ENCODE measurements at places on chromosomes 6 and 20. TPM values are rescaled to one million over a fixed set of nuclear protein-coding genes. Genes with fewer than 3 reads are reported as not detected.

Gene ERVFRD-1
- total RNA-seq = not detected

Gene APCDD1L
- total RNA-seq = 1.6 TPM

Gene CNKSR3
- total RNA-seq = 11.7 TPM

Gene TENT5A
- 40.0 TPM for total RNA-seq

Gene SPINT4
- total RNA-seq = not detected

Gene MAP3K4
- 20.9 TPM for total RNA-seq

Gene ZBTB46
- total RNA-seq = 1.1 TPM

Gene ZNF322
- 21.6 TPM for total RNA-seq

Gene RHAG
- total RNA-seq = not detected

Gene PHACTR3
- not detected for total RNA-seq

Gene MAK
- not detected for total RNA-seq

Gene RBPJL
- total RNA-seq = not detected

Gene HDGFL1
- not detected for total RNA-seq

Gene SLC26A8
- total RNA-seq = not detected

Gene FHL5
- total RNA-seq = not detected

Gene TREM2
- not detected for total RNA-seq

All from fibroblast of the aortic adventitia (primary cell).